MCF 10A (cell line): ENCODE measurements at places on chromosomes 3 and 15. TPM values are rescaled to one million over a fixed set of nuclear protein-coding genes. Genes with fewer than 3 reads are reported as not detected.

The CAMP gene
- total RNA-seq, result 0.72 and 2.4 TPM in 2 replicates

The TNNC1 gene
- total RNA-seq, result 0.61 TPM in 2 replicates

The SLC9C1 gene
- not detected in 2 replicates for total RNA-seq

The DAPK2 gene
- 4.6 and 6.8 TPM in 2 replicates for total RNA-seq

The CCR3 gene
- total RNA-seq, result not detected in 2 replicates

The AADACL2 gene
- not detected in 2 replicates for total RNA-seq

The DUOXA2 gene
- total RNA-seq, result not detected in 2 replicates

The INSYN1 gene
- total RNA-seq, result not detected in 2 replicates

The IGDCC3 gene
- total RNA-seq, result not detected in 2 replicates

The VEPH1 gene
- total RNA-seq, result 2.4 TPM in 2 replicates

The C3orf49 gene
- total RNA-seq, result not detected in 2 replicates

The STARD9 gene
- 2.0 and 2.9 TPM in 2 replicates for total RNA-seq

The PRSS50 gene
- total RNA-seq, result not detected in 2 replicates

The GPR87 gene
- total RNA-seq, result 41.9 and 51.8 TPM in 2 replicates

The BTLA gene
- total RNA-seq, result not detected in 2 replicates

The HCN4 gene
- not detected in 2 replicates for total RNA-seq

The TP63 gene
- 26.5 and 41.9 TPM in 2 replicates for total RNA-seq

The TRIM42 gene
- not detected in 2 replicates for total RNA-seq
